ENCODE measurements at places on chromosomes 1 and 21. TPM values are rescaled to one million over a fixed set of nuclear protein-coding genes. Genes with fewer than 3 reads are reported as not detected.

The LAD1 gene
- total RNA-seq, result 220 TPM

The MAEL gene
- not detected for total RNA-seq

The LRRC7 gene
- not detected for total RNA-seq

The MIXL1 gene
- total RNA-seq, result not detected

The DNAJC28 gene
- 1.3 TPM for total RNA-seq

GRCh38 chr1:6580119-6580592 lies 362 bp downstream of the ZBTB48 start:
- no peak for DNase-seq

GRCh38 chr1:77899647-77900320 lies 11.4 kb downstream of the NEXN start:
- DNase-seq, result peak; percentile 25

DNA sequence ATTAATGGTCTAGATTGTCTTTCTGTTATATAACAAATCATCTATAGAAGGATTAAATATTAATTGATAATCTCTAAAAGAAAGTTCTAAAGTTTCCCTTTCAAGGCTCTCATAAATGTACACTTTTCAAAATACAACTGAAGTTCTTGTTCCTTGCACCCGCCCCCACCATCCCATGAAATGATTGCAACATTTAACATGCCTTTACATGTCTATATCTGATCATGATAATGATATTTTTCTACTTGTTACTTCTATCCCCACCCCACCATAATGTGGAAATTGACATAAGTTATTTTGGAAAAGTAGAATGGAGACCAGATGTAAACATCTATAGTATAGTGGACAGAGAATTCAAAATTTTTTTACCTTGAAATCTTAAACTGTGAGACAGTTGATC lies 186.6 kb downstream of the NTNG1 start:
- peak; percentile 68 for DNase-seq

DNA sequence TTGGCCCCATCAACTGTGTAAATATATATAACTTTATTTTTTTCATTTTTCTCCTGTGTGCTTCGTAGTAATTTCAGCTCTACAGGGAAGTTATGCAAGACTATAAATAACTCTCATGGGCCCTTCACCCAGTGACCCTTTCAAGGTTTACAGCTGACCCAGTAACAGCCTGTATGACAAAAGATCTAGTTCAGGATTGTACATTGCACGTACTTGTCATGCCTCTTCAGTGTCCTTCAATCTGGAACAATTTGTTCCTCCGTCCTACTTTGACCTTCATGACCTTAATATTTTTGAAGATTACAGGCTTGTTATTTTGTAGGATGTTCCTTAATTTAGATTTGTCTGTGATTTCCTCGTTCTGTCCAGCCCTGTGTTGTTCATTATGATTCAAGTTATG lies 40.5 kb downstream of the BRINP2 start:
- no peak for DNase-seq

- no peak for DNase-seq
These were observed 50.2 kb downstream of the ENAH start for GRCh38 chr1:225602590-225603206.
